ENCODE measurements at places on chromosomes 11 and 22. TPM values are rescaled to one million over a fixed set of nuclear protein-coding genes. Genes with fewer than 3 reads are reported as not detected.

The PNPLA5 gene
- not detected for total RNA-seq

The BCO2 gene
- 1.2 TPM for total RNA-seq

The C22orf42 gene
- not detected for total RNA-seq

The WBP2NL gene
- total RNA-seq, result 0.37 TPM

The RBMXL2 gene
- total RNA-seq, result not detected

The MUC5B gene
- not detected for total RNA-seq

The ENTHD1 gene
- not detected for total RNA-seq

The DEPDC7 gene
- 5.8 TPM for total RNA-seq

The LMO2 gene
- total RNA-seq, result 92.6 TPM

The MUC2 gene
- not detected for total RNA-seq

The KCTD14 gene
- total RNA-seq, result 0.25 TPM

The WNT11 gene
- 0.26 TPM for total RNA-seq
